ENCODE measurements at places on chromosomes 1 and 21. TPM values are rescaled to one million over a fixed set of nuclear protein-coding genes. Genes with fewer than 3 reads are reported as not detected.

DNA sequence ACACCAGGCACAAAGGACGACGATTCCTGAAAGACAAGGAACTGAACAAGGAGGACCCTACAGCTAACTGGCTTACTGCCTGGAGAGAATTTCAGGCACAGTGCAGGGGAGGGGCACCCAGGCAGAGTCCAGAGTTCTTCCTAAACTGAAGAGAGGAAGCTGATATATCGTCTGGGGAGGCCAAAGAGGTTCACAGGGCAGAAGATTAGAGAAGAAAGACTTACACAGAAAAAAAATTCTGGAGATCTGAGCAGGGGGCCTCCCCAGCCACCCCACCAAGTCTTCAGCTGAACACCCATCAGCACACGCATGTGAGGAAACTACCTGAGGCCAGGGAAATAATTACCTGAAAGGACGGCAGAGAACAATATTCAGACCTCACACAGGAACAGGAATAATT is 24.6 kb downstream of the SORT1 start:
- no peak for DNase-seq
- H3K36me3 ChIP-seq, result no peaks in the 10 kb centered on the region
- H3K4me1 ChIP-seq, result peaks cover 62% of the 10 kb centered on the region
- no peaks in the 10 kb centered on the region for H3K27me3 ChIP-seq
- H3K27ac ChIP-seq, result peak overlapping the region; percentile 41

GRCh38 chr1:247444571-247444970 is 13.3 kb downstream of the OR2B11 start:
- no peak for DNase-seq
- H3K4me3 ChIP-seq, result no peak overlapping the region
- no peaks in the 10 kb centered on the region for H3K4me1 ChIP-seq
- H3K27ac ChIP-seq, result no peak overlapping the region
- H3K36me3 ChIP-seq, result no peaks in the 10 kb centered on the region

DNA sequence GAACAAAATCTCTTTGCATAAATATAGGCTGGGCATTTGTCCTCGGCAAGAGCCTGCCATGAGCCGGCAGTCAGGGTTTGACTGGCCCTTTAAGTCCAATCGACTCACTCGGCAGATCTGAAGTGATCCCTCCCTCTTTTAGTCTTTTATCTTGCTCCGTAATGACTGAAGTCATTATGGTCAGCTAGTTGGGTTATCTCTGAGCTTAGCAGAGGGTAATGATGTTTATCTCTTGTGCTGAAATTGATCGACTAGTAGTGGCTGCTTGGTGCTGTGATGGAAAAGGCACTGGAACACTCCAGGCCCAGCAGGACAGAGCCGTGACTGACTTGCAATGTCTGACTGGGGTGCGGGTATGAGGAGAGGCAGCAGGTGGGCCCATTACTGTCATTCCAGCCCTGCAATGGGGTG is 468 bp upstream of the ABCA4 start:
- no peak overlapping the region for H3K27ac ChIP-seq
- no peak overlapping the region for H3K4me3 ChIP-seq
- DNase-seq, result no peak
- H3K27me3 ChIP-seq, result no peaks in the 10 kb centered on the region
- H3K4me1 ChIP-seq, result peaks cover 25% of the 10 kb centered on the region

DNA sequence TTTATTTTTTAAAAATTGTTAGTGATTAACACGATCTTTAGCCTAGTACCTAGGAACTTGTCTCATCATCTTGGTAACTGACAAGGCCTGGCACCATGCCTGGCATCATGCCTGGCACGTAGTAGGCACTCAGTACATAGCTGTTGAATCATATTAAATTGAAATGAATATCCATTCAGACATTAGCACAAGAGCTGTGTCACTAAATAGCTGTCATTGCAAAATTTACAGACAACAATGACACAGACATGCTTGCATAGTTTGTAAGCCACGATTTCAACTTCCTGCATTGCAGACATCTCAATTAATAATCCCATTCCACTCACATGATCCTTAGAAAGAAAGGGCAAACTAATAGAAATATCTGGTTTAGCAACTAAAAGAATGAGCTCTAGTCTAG is 15.4 kb upstream of the PHACTR4 start:
- H3K4me3 ChIP-seq, result no peak overlapping the region
- no peak for DNase-seq
- H3K4me1 ChIP-seq, result no peaks in the 10 kb centered on the region
- no peaks in the 10 kb centered on the region for H3K27me3 ChIP-seq
- H3K36me3 ChIP-seq, result no peaks in the 10 kb centered on the region
- no peak overlapping the region for H3K27ac ChIP-seq

DNA sequence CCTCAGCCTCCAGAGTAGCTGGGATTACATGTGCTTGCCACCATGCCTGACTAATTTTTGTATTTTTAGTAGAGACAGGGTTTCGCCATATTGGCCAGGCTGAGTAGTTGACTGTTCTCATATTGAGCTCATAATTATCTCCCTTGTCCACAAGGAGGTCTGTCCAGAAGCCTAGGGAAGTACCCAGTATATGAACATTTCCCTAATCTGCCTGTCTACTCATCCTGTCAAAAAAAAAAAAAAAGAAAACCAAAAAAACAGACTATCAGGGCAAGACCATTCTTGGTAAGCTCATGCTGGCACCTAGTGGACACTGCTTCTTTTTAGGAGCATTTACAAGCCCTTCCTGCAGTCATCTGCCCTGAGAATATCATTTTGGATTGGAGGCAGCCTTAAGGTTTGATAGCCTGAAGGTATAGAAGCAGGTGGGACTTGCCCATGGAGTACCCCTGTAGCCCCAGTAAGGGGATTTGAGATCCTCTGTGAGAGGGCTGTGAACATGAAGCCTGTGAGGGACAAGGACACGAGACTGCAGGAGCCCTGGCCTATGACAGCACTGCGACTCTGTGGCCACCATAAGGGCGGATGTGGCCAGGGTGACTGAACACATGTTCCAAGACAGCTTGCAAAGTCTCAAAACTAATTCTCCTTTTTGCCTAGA is 10.8 kb upstream of the DUSP12 start:
- no peaks in the 10 kb centered on the region for H3K36me3 ChIP-seq
- peaks cover 8% of the 10 kb centered on the region for H3K4me1 ChIP-seq
- peak; percentile 26 for DNase-seq
- no peak overlapping the region for H3K4me3 ChIP-seq
- peak overlapping the region; percentile 48 for H3K27ac ChIP-seq

DNA sequence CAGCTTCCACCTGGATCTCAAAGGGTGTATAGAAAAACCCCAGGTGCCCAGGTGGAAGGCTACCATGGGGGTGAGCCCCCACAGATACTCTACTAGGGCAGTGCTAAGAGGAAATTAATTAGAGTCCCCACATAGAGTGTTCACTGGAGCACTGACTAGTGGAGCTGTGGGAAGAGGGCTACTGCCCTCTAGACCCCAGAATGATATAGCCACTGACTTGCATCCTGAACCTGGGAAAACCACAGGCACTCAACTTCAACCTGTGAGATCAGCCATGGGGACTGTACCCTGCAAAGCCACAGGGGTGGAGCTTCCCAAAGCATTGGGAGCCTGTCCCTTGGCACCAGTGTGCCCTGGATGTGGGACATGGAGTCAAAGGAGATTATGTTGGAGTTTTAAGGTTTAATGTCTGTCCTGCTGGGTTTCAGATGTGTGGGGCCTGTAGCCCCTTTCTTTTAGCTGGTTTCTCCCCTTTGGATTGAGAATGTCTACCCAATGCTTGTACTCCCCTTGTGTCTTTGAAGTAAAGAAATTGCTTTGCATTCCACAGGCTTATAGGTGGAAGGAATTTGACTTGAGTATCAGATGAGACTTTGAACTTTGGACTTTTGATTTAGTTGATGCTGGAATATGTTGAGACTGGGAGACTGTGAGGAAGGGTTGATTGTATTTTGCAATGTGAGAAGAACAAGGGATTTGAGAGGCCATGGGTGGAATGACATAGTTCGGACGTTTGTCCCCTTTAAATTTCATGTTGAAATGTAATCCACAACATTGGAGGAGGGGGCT is 31.8 kb upstream of the CDC14A start:
- H3K4me3 ChIP-seq, result no peak overlapping the region
- DNase-seq, result no peak
- H3K27me3 ChIP-seq, result no peaks in the 10 kb centered on the region
- peaks cover 9% of the 10 kb centered on the region for H3K4me1 ChIP-seq

DNA sequence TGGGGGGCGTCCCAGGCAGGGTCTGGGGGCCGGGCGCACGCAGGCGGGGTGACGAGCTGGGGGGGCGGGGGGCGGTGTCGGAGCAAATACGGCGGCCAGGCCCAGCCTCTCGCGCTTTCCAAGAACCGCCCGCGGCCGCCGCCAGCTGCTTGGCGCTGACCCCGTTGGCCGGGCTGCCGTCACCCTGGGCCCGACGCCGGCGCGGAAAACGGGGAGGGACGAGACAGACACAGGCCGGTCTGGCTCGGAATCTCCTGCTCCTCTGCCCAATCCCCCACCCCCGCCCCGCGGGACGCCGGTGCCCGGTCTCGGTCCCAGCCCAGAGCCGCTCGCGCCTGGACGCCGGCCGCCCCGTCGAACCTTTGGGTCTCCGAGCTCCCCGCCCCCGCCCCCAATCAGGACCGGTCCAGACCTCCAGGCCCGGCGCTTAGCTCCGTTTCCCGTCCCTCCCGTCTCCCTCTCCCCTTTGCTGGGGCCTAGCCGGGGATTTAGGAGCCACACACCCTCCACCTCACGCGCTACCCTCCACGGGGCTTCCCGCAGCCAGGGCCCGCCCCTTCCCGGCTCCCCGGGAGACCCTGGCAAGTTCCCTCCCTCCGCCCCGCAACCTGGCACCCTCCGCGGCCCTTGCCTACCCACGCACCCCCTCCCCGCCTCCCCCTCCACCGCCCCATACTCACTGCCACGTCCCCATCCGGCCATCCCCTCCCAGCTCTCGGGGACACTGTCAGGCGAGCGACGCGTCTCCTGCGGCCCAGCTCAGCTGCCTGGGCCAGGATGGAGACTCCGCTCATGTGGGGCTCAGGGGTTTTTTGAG is 800 bp upstream of the MMP23B start:
- H3K27me3 ChIP-seq, result peaks cover 34% of the 10 kb centered on the region
- H3K36me3 ChIP-seq, result peaks cover 31% of the 10 kb centered on the region
- peak; percentile 83 for DNase-seq
- H3K4me1 ChIP-seq, result peaks cover 25% of the 10 kb centered on the region
- peak overlapping the region; percentile 84 for H3K27ac ChIP-seq

DNA sequence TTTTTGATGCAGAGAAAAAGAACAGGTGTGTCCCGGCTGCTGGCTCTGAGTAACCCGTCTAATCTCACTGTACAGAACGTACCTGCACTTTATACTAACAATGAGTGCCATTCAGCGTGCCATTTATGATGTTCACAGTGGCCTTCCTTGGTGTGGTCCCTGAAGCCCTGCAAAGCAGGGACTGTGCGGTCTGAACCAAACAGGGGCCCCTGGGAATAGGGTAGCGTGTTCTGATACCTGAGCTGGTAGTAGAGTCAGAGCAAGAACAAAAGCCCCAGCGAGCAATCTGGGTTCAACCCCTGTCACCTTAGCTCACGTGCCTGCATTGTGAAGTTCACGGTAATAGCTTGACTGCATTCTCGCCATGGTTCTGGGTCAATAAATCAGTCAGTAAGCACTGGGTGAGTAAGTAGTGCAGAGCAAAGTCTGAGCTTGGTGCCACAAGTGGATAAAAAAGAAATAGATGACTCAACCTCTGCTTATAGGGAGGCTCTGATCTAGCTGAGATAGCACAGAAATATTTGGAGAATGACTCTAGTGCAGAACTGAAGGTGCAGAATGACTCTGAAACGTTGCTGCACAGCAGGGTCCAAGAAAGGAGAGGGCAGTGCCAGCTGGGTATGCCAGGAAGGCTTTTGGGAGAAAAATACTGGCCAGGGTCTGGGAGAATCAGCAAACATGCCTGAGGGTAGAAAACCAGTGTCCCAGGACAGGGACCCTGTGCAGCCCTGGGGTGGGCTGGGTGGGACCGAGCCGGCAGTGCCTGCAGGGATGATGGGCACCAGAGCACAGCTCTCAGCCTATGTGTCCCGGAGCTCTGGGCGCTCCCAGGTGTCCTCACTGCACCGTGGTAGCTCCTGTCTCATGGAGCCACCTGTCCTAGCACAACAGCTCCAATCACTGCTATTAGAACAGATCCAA is 125.9 kb downstream of the RHOU start:
- no peak overlapping the region for H3K4me3 ChIP-seq
- H3K27ac ChIP-seq, result no peak overlapping the region
- peaks cover 45% of the 10 kb centered on the region for H3K27me3 ChIP-seq

DNA sequence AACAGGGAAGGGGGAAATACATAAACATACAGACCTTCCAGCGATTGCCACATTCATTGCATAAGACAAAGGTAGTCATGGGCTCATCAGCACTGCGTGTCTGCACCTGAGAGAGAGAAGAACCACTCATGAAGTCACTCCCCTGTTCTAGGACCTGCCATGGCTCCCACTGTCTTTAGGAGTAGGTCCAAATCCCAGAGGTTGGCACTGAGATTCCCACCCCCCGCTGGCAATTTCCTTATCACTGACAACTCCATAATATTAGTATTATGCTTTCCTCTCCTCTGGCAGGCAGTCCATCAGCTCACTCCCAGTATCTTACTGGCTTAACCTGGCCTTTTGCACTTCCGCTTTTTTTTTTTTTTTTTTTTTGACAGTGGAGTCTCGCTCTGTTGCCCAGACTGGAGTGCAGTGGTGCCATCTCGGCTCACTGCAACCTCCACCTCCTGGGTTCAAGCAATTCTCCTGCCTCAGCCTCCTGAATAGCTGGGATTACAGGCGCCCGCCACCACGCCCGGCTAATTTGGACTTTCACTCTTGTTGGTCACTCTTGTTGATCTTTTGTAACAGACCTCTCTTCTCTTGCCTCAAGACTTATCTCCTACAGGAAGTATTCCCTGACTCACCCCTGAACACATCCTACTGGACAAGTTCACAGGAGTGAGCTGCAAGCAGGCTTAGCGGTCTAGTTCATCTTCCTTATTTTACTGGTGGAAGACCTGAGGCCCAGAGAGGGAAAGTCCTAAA is 14.8 kb upstream of the ZNF436 start:
- no peaks in the 10 kb centered on the region for H3K27me3 ChIP-seq
- H3K27ac ChIP-seq, result peak overlapping the region; percentile 71
- DNase-seq, result no peak
- H3K36me3 ChIP-seq, result peaks cover 17% of the 10 kb centered on the region
- no peak overlapping the region for H3K4me3 ChIP-seq

GRCh38 chr1:98467586-98467985 is 193.9 kb upstream of the SNX7 start:
- no peak for DNase-seq
- H3K36me3 ChIP-seq, result no peaks in the 10 kb centered on the region
- H3K4me1 ChIP-seq, result no peaks in the 10 kb centered on the region

DNA sequence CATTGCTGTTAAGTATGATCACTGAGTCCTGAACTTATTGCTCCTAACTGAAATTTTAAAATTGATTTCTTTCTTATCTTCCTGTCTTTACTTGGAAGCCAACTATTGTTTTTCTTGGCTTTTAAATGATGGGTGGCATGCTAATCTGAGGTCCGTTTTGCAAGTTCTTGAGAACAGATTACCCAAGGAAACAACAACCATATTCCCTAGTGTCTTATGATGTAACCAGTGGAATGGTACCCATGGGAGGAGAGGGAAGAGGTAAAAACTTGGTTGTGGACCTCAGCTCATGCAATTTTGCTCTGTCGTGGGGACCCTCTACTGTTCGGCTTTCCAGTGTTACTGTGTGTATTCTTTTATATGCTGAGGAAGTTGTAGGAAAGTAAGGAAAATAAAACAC is 454.8 kb upstream of the ADAMTS5 start:
- H3K27ac ChIP-seq, result peak overlapping the region; percentile 45
- no peak overlapping the region for H3K4me3 ChIP-seq
- H3K27me3 ChIP-seq, result no peaks in the 10 kb centered on the region
- no peaks in the 10 kb centered on the region for H3K36me3 ChIP-seq
- DNase-seq, result no peak

GRCh38 chr1:171122893-171123292 is 32.2 kb downstream of the FMO3 start:
- no peak for DNase-seq
- no peak overlapping the region for H3K4me3 ChIP-seq
- no peaks in the 10 kb centered on the region for H3K27me3 ChIP-seq
- no peaks in the 10 kb centered on the region for H3K36me3 ChIP-seq

The ARMH1 gene
- 1.1 TPM for total RNA-seq

The ILDR2 gene
- total RNA-seq, result 3.6 TPM

Measured in left ventricle myocardium inferior (tissue), 1 donor.